Neural crest cell (in vitro differentiated cells): ENCODE measurements at places on chromosomes 2 and 18.

GRCh38 chr2:220275454-220275853, 648.0 kb downstream of the SLC4A3 start:
- H3K36me3 ChIP-seq, result no peaks in the 10 kb centered on the region
- no peak for DNase-seq
- H3K4me3 ChIP-seq, result no peak overlapping the region

GRCh38 chr2:105176429-105176828, 65.1 kb upstream of the GPR45 start:
- H3K4me3 ChIP-seq, result no peak overlapping the region
- H3K27ac ChIP-seq, result no peak overlapping the region
- peaks cover 58% of the 10 kb centered on the region for H3K27me3 ChIP-seq
- DNase-seq, result no peak
- H3K36me3 ChIP-seq, result no peaks in the 10 kb centered on the region

- no peak overlapping the region for H3K4me3 ChIP-seq
- no peaks in the 10 kb centered on the region for H3K36me3 ChIP-seq
- H3K27me3 ChIP-seq, result no peaks in the 10 kb centered on the region
- no peak overlapping the region for H3K27ac ChIP-seq
- no peak for DNase-seq
- no peaks in the 10 kb centered on the region for H3K4me1 ChIP-seq
These were observed 41.6 kb upstream of the ANXA4 start for GRCh38 chr2:69700381-69700780.

DNA sequence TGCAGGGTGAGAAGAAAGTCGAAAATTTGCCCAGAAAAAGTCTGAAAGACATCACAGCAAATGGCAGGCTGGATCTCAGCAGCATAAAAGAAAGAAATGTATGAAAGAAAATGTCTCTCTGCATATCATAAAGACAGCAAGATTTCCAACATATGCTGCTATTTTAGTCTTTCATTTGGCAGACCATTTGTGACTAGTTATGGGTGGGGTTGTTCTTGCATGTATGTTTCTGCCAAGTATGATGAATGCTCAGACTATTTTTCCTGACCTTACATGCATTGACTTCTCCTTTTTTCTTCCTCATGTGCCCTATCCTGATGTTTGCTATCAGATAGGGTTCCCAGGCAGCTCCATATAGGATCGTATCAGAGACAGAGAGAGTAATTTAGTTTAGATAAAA, 58.5 kb upstream of the PARD3B start:
- H3K27me3 ChIP-seq, result no peaks in the 10 kb centered on the region
- no peaks in the 10 kb centered on the region for H3K36me3 ChIP-seq
- no peaks in the 10 kb centered on the region for H3K4me1 ChIP-seq
- H3K4me3 ChIP-seq, result no peak overlapping the region

DNA sequence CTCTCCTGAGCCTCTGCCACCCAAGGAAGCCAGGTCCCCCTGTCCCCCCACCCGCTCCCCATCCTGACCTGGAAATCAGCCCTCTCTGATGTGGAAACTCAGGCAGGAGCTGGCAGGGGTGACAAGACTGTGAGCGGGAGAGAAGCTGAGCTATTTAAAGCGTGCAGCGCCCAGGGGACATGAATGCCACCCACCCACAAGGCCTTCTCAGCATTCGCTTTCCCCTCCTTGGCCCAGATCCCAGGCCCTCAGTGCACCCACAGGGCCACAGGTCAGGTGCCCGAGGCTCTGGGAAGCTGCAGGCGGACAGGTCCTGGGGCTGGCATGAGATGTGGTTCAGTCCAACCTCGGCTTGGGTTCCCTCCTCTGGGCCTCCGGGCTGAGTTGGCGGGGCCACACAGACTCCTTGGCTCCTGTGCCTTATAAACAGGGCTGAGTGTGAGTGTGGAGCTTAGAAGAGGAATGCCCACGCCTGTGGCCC, 168.3 kb downstream of the SMAD7 start:
- H3K36me3 ChIP-seq, result no peaks in the 10 kb centered on the region
- no peak overlapping the region for H3K4me3 ChIP-seq
- no peak for DNase-seq
- H3K27me3 ChIP-seq, result no peaks in the 10 kb centered on the region
- peaks cover 27% of the 10 kb centered on the region for H3K4me1 ChIP-seq

DNA sequence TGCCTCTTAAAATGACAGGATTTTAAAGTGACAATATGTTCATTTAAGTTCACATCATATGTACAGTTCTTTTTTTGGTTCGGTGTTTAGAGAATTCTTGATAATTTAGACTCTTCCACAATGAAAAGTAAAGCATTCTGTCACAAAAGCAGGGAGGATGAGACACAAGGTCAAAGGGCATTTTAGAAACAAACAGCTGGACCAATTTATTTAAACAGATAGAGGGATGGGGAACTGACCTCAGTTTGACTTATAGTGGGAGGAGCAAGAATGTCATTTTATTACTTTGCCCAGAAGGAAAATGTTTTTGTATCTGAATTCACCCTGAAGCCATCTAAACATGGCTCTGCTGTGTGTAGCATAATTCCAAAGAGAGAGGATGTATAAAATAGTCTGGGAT, 128.5 kb downstream of the MEIS1 start:
- no peak for DNase-seq
- H3K36me3 ChIP-seq, result no peaks in the 10 kb centered on the region
- H3K4me3 ChIP-seq, result no peak overlapping the region

DNA sequence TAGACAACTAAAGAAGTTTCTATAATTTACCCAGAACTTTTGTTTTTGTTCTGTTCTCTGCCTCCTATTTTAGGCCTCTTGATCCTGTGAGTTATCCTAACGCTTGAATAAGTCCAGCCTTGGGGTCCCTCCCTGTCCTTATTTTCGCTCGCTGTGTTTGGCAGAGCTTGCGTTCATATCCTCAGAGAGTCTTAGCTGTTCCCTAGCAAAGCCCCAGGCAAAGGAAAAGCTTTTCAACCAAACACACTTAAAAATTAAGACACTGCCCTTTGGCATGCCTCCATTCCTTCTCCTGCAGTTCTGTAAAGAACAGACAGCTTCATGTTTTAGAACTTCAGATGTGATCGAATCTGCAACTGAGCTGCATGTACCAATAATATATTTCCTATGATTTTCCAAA, 517.2 kb downstream of the SUCLG1 start:
- H3K27ac ChIP-seq, result no peak overlapping the region
- DNase-seq, result no peak
- H3K27me3 ChIP-seq, result no peaks in the 10 kb centered on the region
- no peak overlapping the region for H3K4me3 ChIP-seq
- H3K4me1 ChIP-seq, result no peaks in the 10 kb centered on the region
- H3K36me3 ChIP-seq, result no peaks in the 10 kb centered on the region

DNA sequence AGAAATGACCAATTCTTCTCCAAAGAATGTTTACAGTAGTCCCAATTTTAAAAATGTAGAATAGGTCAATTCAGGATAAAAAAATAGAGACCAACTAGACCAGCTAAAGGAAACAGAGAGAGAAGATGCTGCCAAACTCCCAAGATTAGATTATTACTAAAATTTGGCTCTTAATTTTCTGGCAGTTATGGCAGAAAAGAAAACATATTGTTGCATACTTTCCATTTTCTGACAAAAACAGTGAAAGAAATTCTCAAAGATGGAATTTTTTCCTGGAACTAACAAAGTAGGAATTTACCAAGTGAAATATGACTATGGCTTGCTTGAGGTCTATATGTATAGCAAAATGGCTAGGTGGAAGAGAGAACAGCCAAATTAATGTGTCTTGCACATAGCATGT, 138.3 kb upstream of the STK17B start:
- no peaks in the 10 kb centered on the region for H3K27me3 ChIP-seq
- peaks cover 5% of the 10 kb centered on the region for H3K36me3 ChIP-seq
- H3K4me1 ChIP-seq, result peaks cover 6% of the 10 kb centered on the region
- H3K27ac ChIP-seq, result no peak overlapping the region

GRCh38 chr2:227057060-227057459, 106.9 kb downstream of the COL4A4 start:
- H3K36me3 ChIP-seq, result no peaks in the 10 kb centered on the region
- H3K4me1 ChIP-seq, result no peaks in the 10 kb centered on the region
- no peak for DNase-seq
- no peak overlapping the region for H3K27ac ChIP-seq
- H3K27me3 ChIP-seq, result no peaks in the 10 kb centered on the region

- H3K36me3 ChIP-seq, result peaks cover 14% of the 10 kb centered on the region
- H3K4me1 ChIP-seq, result no peaks in the 10 kb centered on the region
- no peak overlapping the region for H3K27ac ChIP-seq
- H3K27me3 ChIP-seq, result no peaks in the 10 kb centered on the region
- no peak overlapping the region for H3K4me3 ChIP-seq
These were observed 81.9 kb downstream of the EPB41L5 start for GRCh38 chr2:120094795-120095194.

DNA sequence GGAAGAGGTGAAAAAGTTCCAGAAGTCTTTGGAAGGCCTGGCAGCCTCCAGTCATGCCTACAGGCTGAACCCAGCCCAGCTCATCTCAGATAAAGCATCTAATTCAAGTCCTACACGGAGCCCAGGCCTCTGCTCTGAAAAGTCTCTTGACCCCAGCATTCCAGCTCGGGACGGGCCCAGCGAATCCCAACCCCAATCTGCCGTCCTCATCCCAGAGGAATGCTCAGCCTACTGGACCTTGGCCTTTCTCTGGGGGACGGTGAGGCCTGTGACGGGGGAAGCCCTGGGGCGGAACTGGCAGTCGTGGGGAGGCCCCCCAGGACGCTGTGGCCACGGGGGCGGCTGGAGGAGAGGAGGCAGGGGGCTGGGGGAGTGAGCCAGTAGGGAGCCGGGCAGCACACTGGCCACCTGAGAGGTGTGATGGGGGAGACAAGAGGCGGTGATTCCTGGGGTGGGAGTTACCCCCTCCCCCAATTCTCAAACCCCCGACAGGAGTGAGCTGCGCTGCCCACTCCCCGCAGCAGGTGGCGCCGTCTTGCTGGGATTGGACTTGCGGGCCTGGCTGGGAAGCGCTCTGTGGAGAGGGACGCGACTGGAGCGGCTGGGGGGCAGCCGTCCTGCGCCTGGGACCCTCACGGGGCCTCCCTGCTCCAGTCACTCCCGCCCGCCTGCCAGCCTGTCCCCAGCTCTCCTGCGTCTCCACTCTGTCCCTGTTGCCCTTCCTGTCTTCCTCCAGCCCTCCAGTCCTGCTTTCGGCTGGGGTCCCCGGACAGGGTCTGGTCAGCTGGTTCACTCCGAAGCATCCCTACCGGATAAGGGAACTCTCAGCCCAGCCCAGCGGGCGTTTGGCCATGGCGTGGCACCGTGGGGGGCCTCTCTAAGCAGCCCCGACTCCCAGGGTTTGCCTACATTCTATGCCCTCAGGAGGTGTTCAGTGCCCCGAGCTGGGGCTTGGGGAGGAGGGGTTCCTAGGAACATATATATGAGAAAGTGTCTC, 182.6 kb upstream of the HAAO start:
- peaks cover 40% of the 10 kb centered on the region for H3K4me1 ChIP-seq
- H3K4me3 ChIP-seq, result peak overlapping the region; percentile 13
- no peak overlapping the region for H3K27ac ChIP-seq
- peak; percentile 83 for DNase-seq
- no peaks in the 10 kb centered on the region for H3K27me3 ChIP-seq

DNA sequence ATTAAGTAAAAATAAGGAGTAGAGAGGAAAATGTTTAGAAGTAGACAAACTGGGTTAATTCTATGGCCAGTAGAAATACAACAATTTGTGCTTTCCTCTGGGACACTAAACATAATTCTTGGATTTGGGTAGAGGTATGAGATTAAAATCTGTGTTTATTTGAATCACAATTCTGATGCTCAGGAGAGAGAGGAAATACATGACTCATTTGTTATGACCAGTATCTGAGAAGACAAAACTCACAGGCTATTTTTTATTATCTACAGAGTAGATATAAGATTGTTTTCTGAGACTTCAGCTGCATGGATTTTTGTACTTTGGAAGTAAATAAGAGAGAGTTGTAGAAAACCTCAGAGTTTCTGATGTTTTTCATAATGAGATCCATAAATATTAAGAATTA, 315.7 kb upstream of the CWC22 start:
- no peaks in the 10 kb centered on the region for H3K27me3 ChIP-seq
- no peak for DNase-seq
- no peak overlapping the region for H3K27ac ChIP-seq
- H3K4me3 ChIP-seq, result no peak overlapping the region

DNA sequence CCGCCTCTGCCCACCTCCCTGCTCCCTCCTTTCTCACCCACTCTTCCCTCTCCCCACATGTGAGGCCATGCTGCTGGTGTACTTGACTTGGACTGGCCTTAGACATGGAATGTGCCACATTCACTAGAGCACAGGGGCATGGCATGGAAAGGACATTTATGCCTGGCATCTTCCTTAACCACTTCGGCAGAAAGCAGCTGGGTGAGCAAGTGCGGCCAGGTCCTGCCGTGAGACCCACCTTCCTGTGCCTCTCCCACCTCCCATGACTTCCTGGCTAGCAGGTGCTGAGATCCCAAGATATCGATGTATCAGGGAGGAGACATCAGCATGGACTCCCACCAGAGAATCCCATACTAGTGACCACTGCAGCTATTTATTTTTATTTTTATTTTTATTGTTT, 13.0 kb downstream of the GPR55 start:
- DNase-seq, result no peak
- no peaks in the 10 kb centered on the region for H3K27me3 ChIP-seq
- no peaks in the 10 kb centered on the region for H3K36me3 ChIP-seq
- H3K27ac ChIP-seq, result no peak overlapping the region

DNA sequence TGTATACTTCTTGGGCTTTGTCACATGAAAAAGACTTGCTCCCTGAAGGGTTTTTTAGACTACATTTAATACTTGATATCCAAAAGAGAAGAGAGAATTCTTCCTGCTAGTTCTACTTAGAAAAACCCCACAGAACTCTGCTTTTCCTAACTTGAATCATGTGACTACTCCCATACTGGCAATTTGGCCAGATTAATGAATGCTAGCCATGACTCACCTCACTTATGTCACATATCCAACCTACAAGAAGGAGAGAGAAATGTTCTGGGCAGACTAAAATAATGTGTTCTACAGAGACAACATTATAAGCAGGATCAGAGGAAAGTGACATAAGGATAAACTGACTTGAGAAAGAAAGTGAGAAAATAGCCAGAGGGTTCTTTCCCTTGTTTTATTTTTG, 249.3 kb upstream of the GULP1 start:
- no peaks in the 10 kb centered on the region for H3K36me3 ChIP-seq
- no peak for DNase-seq

GRCh38 chr2:114960389-114960788, 517.9 kb downstream of the DPP10 start:
- no peaks in the 10 kb centered on the region for H3K4me1 ChIP-seq
- no peak for DNase-seq
- no peaks in the 10 kb centered on the region for H3K36me3 ChIP-seq

DNA sequence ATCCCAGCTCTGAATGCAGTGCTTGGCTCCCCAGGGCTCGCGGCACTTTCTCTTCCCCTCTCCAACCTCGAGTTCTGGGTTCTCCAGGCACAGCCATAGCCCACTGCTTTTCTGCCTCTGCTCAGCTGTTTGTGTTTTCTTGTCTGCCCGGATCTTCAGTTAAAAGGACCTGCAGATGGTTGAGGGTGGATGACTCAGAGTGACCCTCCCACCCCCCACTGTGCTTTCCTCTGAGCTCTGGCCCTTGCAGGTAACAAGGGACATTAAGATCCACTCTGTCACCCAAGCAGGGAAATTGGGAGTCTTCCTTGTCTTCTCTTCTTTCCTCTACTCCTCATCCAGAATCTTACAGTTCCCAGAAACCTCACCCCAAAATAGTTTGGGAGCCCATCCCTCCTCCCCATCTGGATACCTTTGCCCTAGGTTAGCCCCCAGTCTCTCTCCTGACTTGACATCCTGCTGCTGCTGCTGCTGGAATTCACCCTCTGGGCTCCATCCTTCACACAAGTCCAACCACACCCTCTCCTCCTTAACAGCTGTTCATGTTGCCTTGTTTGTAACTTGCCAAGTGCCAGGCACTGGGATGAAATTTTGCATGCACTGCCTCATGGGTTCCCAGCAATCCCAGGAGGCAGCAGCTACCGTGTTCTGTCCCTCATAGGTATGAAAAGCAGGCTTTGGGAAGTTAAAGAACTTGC, 157.9 kb upstream of the TTC39C start:
- no peak overlapping the region for H3K27ac ChIP-seq
- DNase-seq, result no peak
- H3K36me3 ChIP-seq, result no peaks in the 10 kb centered on the region
- H3K27me3 ChIP-seq, result no peaks in the 10 kb centered on the region
